ENCODE measurements at places on chromosomes 5 and 9. TPM values are rescaled to one million over a fixed set of nuclear protein-coding genes. Genes with fewer than 3 reads are reported as not detected.
A peak's percentile ranks its signal among the peaks of the same experiment; 100 is the strongest.

- DNase-seq: no peak
These were observed 18.3 kb downstream of the AKNA start for GRCh38 chr9:114369216-114370130.

Gene C5orf22
- total RNA-seq: 23.6 TPM

DNA sequence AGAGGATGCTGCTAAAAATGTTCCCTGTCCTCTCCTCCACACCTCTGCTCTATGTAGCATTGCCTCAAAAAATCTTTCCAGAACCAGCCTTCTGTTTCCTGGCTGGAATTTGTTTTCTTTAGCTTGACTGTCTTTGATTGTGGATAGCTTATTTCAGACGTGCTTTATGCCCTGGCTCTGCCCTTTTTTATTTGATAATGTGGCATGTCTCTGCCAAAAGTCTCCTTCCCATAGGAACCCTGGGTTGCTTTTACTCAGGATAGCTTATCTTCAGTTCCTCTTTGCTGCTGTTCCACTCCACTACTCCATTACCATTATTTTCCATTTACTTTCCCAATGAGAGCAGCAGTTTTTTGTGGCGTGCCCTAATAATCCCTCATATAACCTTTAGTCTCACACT is 885 bp upstream of the TMEM252 start:
- no peak for DNase-seq

GRCh38 chr5:89712134-89712700 is 697.3 kb downstream of the CETN3 start:
- DNase-seq: no peak

Gene KCNN2
- 2.9 TPM for total RNA-seq

Gene PAPPA
- total RNA-seq: 0.88 TPM

Gene OCLN
- 0.58 TPM for total RNA-seq

Gene WDR31
- total RNA-seq: 3.1 TPM

GRCh38 chr5:158899792-158900191 is 199.9 kb downstream of the EBF1 start:
- DNase-seq: peak; percentile 68

Gene LMNB1
- total RNA-seq: 1.7 TPM

- no peak for DNase-seq
These were observed 53.2 kb upstream of the SHISAL2B start for GRCh38 chr5:64637144-64637543.

DNA sequence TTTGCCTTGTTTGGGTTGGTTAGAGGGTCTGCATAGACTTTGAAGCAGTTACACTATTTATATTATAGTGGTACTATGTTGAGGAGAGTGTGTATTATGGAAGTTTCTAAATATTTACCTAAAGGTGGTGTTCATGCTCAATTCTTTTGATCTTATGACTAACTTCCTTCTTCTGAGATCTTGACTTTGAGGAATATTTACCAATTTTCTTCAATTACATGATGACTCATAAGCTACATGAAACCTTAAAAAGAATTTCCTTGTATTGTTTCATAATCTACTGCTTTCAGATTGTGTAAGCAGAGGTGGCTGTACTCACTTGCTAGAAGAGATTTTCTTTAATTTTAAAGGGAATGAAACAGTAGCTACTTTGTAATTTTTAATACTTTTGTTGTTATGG is 276.1 kb downstream of the TAF11L14 start:
- DNase-seq: no peak

- DNase-seq: no peak
These were observed 107.7 kb upstream of the CTSL start for GRCh38 chr9:87618226-87618625.

Gene POU5F2
- total RNA-seq: 0.15 TPM

DNA sequence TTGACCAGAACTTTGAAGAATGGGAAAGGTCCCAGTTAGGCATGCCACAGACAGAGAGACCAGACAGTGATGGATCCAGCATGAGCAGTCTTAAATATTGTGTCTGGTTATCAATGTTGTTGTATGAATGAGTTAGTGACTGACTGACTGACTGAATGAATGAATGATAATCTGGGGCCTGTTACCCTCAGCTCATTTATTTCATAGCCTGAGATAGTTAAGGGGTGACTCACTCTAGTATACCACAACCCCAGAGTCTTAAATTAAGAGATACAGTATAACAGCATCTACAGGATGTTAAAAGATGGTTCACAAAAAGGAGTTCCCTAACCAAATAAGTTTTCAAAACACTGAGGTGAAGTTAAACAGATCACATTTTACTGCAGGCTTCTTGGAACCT is 133.5 kb downstream of the SGCD start:
- no peak for DNase-seq

DNA sequence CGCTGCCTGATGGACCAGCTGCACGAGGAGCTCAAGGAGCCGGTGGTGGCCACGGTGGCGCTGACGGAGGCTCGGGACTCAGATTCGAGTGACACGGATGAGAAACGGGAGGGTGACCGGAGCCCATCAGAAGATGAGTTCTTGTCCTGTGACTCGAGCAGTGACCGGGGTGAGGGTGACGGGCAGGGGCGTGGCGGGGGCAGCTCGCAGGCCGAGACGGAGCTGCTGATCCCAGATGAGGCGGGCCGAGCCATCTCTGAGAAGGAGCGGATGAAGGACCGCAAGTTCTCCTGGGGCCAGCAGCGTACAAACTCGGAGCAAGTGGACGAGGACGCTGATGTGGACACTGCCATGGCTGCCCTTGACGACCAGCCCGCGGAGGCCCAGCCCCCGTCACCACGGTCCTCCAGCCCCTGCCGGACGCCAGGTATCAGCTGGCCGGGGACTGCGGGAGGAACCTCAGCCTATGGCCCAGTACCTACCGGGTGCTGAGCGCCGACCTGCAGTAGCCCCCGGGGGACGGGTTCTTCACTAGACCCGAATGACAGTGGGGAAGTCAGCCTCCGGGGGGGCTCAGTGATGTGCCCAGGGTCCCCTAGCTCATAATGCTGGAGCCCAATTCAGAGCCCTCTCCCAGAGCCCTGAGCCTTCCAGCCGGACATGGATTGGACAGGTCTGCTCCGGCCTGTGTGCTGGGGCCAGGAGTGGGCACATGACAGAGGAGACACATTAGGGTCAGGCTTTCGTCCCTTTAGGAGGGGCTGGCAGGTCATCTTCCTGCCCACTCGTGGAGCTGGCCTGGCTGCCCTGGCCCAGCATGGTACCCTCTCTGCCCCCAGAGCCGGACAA is 33.0 kb downstream of the USP20 start:
- no peak for DNase-seq

GRCh38 chr5:37565062-37565670 is 186.0 kb downstream of the WDR70 start:
- no peak for DNase-seq

DNA sequence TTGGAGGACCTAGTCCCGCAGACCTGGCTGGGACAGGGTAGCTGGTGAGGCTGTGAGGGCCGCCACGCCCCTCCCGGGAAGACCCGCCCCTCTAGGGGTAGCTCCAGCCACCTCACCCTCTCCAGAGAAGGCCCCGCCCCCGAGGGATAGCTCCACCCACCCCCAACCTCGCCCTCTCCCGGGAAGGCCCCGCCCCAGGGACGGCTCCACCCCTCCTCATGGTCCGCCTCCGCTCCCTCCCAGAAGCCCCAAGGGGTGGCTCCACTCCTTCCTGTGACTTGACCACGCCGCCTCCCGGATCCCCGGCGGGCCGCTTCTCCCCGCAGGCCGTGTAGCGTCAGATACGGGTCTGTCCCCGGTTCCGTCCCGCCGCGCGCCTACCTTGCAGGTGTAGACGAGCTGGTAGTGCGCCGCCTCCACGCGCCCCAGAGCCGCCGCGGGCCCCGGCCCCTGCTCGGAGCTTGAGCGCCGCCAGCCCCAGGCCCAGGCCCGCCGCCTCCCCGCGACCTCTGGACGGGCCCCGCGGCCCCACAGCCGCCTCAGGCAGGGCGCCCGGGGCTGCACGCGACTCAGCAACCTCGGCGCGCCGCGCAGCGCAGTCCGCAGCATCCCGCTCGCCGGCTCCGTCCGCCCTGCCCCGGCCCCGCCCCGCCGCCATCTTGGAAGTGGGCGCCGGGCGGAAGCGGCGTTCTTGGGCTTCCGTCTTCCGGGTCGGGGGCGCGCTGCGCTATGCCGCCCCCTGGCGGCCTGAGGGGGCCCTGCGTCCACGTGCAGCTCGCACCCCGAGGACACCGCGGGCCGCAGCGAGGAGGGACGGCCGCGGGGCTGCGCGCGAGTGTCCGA is at the start of gene DNLZ:
TSS of gene DNLZ (minus strand) at position 639 of the 843 bp plus-strand sequence. CDS start at position 609, 30 bp downstream.
- peak; percentile 98 for DNase-seq

DNA sequence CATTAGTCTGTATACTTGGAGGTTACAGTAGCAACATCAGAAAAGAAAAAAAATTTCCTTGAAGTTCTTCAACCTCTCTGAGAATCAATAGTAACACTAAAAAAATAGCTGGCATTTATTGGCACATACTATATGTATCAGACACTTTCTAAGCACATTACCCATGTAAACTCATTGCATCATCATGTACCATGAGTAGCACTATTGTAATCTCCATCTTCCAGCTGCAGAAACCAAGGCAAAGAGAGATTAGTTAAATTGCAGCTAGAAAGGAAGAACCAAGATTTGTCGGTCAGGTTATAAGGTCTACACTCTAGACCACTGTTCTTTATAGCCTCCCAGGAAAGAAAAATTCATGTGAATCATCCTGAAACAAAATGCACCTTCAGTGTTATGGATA is 31.4 kb upstream of the RAB3C start:
- no peak for DNase-seq

DNA sequence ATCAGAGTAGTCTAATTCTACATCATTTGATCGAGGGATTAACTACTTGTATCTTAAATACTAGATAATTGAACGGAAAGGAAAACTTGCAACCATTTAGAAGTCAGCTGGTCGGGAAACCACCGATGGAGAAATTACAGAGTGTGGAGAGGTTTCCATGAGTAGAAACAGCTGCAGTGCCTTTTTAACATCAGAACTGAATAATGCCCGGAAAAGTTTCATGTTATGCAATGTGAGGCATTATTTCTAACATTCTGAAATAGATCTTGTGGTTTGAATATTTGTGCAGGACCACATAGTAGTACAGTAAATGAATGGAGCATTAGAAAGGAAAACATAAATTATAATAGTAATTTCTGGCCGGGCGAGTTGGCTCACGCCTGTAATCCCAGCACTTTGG is 88.1 kb upstream of the RNF180 start:
- DNase-seq: no peak

Measured in psoas muscle (tissue), 8 donors.